Large intestine (tissue), 12 donors: ENCODE measurements at places on chromosomes 12 and 14. TPM values are rescaled to one million over a fixed set of nuclear protein-coding genes. Genes with fewer than 3 reads are reported as not detected.

- no peak for DNase-seq
Observed at GRCh38 chr12:107442326-107442987, 243.1 kb upstream of the PWP1 start.

GRCh38 chr14:65958664-65959562, 527.3 kb upstream of the CCDC196 start:
- DNase-seq = no peak

GRCh38 chr14:28762955-28763326, 3.6 kb upstream of the FOXG1 start:
- DNase-seq = no peak

DNA sequence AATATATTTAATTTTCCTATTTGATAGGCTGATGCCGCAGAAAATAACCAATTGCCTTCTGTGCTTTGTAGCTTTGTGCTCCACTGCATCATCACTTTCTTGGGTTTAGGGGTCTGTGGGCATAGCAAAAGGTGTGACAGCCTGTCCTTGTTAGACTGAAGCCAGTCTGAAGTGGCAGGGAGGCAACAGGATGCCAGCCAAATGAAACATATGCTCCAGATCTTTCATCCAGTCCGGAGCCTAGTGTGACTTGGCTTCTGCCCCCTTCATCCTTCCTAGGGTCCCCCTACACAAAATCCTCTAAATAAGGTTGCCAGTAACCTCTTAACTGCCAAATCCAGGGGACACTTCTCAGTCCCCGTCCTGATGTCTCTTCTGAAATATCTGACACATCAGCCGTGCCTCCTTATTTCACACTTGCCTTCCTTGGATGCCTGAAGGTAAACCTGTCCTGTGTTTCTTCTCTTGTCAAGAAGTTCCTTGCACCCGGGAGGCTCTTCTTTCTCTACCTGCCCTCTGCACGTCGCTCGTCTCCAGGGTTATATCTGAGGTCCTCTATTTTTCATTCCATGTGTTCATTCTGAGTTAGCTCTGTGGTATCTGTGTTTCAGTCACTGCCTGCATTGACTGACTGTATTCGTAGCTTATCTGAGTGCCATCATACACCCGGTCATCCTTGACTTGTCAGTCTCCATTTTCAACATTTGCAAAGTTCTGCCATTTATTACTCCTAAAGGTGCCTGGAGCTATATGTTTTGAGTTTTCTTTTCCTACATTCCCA, 47.8 kb downstream of the HMGA2 start:
- DNase-seq = no peak

GRCh38 chr12:51911307-51911706, 4.0 kb downstream of the ACVRL1 start:
- no peak for DNase-seq

GRCh38 chr14:32258336-32258993, 55.4 kb upstream of the RNU6-8 start:
- peak; percentile 16 for DNase-seq

DNA sequence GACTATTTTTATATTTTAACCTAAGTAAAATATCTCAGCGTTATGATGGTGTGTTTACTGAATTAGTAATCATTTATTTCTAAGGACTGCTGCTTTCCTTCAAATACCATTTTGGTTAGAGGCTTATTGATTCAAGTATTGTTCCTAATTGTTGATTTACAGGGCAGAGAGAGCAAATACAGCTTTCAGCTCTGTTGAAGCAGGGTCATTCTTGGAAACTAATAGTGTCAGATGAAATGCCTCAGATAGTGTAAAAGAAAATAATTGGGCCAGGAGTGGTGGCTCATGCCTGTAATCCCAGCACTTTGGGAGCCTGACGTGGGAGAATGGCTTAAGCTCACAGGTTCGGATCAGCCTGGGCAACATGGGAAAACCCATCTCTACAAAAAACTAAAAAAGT, 249.3 kb downstream of the FUT8 start:
- DNase-seq = no peak

GRCh38 chr14:106396999-106397398, 870.6 kb downstream of the TMEM121 start:
- DNase-seq = no peak

- DNase-seq = no peak
Observed at GRCh38 chr14:35240231-35240630, 52.0 kb upstream of the PSMA6 start.

DNA sequence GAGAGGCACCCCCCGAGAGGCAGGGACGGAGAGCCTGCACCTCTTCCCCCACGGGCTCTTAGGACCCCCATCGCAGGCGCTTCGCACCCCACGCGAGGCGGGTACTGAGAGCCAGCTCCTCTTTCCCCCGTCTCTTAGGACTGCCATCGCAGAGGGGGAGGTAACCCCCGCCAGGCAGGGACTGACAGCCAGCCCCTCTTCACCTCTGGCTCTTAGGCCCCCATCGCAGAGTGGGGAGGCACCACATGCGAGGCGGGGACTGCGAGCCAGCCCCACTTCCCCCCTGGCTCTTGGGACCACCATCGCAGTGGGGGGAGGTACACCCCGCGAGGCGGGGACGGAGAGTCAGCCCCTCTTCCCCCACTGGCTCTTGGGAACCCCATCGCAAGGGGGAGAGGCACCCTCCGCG, 46.1 kb downstream of the DDX11 start:
- no peak for DNase-seq

GRCh38 chr12:91178139-91178561, 4.5 kb downstream of the DCN start:
- DNase-seq = peak; percentile 21

DNA sequence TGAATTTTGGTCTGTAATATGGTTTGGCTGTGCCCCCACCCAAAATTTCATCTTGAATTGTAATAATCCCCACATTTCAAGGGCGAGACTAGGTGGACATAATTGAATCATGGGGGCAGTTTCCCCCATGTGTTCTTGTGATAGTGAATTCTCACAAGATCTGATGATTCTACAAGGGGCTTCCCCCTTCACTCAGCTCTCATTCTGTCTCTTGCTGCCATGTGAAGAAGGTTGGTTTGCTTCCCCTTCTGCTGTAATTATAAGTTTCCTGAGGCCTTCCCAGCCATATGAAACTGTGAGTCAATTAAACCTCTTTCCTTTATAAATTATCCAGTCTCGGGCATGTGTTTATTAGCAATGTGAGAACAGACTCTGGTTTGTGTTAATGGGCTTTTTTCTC, 5.9 kb downstream of the LRRC9 start:
- no peak for DNase-seq

DNA sequence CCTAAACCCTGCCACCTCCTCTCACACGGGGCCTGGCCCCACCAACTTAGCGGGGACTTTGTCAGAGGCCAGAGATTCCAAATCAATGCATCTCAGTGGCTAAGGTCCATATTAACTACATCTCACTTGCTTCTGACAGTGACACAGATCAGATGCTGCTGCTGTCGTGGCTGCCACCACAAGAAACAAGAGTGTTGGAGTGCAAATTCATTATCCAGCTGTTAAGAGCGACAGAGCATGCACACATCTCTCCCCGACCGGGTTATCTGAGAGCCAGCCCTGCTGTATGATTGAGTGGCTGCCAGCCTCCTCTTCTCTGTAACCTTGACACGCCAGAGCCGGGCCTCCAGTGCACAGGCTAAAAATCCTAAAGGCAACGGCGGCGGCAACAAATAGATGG, 40.2 kb downstream of the SPRING1 start:
- no peak for DNase-seq

DNA sequence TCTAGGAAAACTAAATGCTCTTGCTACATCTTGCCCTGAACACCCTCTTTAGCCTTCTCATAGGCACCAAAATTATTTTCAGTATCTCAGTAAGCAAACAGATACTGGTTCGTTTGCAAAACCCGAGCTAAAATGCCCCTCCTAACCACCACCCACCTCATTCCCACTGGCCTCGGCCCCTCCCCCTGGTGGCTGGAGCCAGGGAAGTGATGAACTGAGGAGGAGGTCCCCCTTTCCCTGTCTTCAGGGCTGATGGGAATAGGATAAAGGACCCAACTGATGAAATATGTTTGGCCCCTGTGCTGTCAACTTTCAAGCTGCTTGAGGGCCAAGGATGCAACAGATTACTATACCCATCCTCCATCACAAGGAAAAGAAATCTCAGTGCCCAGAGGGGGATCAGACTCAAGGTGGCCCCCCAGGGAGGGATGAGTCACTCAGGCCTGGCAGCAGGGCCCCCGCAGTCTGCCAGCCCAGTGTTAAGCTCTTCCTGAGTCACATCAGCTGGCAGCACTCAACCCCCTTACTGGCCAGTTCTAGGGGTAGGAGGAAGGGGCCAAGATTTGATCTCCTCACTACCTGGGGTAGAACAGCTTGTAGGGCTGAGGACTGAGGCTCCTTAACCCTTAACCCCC, 1.7 kb downstream of the ANKRD52 start:
- DNase-seq = no peak

GRCh38 chr14:100362311-100362927, 39.3 kb downstream of the SLC25A47 start:
- no peak for DNase-seq

DNA sequence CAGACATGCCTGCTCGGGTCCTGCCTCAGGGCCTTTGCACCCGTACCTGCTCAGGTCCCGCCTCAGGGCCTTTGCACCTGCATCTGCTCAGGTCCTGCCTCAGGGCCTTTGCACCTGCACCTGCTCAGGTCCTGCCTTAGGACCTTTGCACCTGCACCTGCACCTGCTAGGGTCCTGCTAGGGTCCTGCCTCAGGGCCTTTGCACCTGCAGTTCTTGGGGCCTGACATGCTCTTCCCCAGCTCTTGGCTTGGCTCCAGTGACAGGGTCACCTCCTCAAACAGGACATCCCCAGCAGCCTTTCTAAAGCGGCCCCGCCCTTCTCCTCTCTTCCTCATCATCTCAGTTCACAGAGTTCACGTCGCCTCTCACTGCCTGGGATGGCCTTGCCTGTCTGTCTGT, 54.9 kb upstream of the NCOR2 start:
- DNase-seq = no peak

DNA sequence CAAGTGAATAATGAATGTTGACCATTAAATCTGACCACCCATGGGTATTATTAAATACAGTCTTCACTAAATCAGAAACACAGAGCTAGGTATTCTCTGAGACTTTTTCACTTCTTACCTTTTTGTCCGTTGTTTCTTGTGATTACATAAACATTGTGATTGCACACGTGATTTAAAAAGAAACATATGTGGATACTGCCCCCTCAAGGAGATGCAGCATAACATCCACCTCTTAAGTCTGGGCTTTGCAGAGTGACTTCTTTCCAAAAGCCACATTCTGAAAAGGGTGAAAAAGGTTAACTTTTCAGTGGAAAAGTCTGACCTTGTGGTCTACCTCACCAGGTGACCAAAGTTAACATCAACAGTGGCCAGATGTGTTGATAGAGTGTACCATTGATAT, 185.5 kb upstream of the FAR2 start:
- no peak for DNase-seq

DNA sequence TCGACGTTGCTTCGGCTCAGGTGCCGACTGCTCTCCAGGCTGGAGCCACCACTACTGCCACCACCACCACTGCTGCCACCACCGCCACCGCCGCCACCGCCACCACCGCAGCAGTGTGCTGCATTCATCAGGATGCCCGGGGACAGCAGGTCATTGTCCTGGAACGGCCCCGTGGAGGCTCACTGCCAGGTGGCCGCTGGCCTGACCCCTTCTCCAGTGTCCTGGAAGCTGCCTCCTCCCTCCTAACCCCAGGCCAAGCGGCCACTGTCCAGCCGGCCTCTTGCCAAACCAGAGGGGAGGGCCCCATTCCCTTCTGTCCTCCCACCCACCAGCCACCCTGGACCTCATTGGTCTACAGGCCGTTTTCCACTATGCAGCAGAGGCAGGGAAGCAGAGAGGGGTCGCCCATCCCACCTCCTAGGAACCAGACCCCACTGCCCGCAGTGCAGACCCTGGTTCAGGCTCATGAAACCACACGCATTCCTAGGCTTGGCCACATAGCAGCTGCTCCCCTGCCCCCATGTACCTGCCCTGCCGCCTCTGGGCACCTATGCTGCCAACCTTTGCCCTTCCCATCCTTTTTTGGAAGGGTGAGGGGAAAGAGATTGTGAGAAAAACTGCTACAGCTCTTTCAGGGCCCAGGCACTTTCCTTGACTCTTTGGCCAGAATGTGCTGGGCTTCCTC, 15.2 kb downstream of the ARL6IP4 start:
- DNase-seq = no peak

DNA sequence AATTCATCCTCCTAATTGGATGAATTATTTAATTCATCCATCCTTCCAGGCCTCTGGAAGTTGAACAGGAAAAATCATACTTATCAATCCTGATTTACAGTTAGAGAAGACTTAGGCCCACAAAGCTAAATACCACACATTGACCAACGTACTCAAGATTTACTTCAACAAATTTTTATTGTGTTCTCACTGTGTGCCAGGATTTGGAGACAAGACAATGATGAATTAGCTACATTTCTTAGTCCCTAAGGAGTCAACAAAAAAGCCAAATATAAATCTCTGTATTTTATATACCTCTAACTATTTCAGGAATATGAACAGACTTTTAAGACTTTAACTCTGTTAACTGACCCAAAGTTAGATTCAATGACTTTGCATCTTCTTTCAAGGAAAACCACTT, 63.9 kb downstream of the DCAF5 start:
- no peak for DNase-seq

DNA sequence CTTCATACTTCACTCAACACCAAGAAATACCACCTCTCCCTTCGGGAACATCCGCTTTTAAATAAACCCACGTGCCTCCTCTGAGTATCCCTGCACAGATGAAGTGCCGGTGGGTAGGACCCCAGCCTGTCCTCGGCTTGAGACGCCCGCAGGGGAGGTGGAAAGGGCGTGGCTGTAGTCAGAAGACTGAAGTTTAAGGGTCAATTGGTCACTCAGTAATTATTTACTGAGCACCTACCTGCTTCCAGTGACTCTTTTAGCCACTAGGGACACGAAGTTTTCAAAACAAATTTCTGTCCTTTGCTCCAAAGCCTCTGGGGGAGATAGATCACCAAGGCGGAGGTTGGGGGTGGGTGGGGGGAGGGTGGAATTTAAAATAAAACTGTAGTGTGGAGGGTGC, 309.4 kb downstream of the VRK1 start:
- DNase-seq = peak; percentile 6

DNA sequence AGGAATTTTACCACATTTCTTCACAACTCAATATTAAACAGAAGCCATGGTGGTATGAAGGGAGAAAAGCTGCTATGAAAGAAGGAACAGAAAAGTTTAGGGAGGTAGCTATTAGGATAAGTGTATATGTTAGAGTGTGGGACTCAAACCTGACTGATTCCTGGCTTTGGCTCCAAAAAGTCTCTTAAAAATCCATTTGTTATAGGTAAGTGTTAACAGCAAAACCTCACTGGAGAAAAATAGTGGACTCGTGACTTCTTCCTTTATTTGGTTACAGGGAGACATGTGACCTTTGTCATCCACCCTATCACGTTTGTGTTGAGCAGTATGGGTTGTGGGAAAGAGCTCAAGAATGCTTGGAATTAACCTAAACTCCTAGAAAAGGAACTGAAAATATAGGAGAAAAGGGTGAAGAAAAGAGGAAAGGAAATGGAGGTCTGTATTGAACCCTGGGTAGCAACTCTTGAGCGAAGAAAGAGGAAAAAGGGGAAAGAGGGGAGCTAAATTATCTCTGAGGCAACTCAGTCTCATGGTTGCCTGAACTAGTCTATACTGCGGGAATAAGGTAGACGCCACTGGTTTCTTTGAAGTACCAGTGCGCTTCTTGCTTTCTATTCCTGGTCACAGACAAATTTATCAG, 3.6 kb upstream of the EID3 start:
- peak; percentile 48 for DNase-seq

The PTCSC3 gene
- not detected for polyA plus RNA-seq

The ANKRD33 gene
- polyA plus RNA-seq = 0.06 TPM

The RNASE4 gene
- 37.1 TPM for polyA plus RNA-seq

The PLEKHG7 gene
- 0.54 TPM for polyA plus RNA-seq

The MAP3K9 gene
- polyA plus RNA-seq = 3.7 TPM

The TGM1 gene
- polyA plus RNA-seq = 8.6 TPM

The KRT78 gene
- not detected for polyA plus RNA-seq

The KIF5A gene
- polyA plus RNA-seq = 12.3 TPM

The ALDH6A1 gene
- polyA plus RNA-seq = 24.7 TPM
